ENCODE measurements at places on chromosomes 2 and 18.
A peak's percentile ranks its signal among the peaks of the same experiment; 100 is the strongest.

DNA sequence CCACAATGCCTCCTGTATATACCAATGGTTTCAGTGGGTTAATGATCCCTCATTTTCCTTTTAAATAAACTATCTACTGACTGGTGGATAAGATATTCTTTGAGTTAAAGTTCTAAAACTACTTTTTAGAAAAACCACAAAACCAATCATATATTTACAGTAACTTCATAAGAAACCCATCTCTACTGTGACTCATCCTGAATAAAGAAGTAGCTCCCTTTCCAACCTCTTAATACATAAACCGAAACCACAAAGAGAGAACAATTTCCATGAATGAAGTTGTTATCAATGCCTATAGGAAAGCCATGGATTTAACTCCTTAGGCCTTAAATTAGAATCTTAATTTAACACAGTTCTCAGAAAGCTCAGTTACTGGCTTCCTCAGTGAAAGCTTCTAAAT lies 227.0 kb upstream of the SMAD7 start:
- no peak for DNase-seq

GRCh38 chr2:206275312-206276055 lies 1.0 kb downstream of the ZDBF2 start:
- peak; percentile 14 for DNase-seq

- DNase-seq, result no peak
These were observed 58.4 kb upstream of the DNMT3A start for GRCh38 chr2:25400169-25400568.

GRCh38 chr2:188984065-188984491 lies 9.9 kb downstream of the COL3A1 start:
- no peak for DNase-seq

GRCh38 chr2:224925061-224925809 lies 117.0 kb downstream of the DOCK10 start:
- no peak for DNase-seq

GRCh38 chr2:127490283-127490682 lies 36.0 kb downstream of the IWS1 start:
- no peak for DNase-seq

- no peak for DNase-seq
These were observed 18.5 kb downstream of the B3GNT7 start for GRCh38 chr2:231413921-231414476.

DNA sequence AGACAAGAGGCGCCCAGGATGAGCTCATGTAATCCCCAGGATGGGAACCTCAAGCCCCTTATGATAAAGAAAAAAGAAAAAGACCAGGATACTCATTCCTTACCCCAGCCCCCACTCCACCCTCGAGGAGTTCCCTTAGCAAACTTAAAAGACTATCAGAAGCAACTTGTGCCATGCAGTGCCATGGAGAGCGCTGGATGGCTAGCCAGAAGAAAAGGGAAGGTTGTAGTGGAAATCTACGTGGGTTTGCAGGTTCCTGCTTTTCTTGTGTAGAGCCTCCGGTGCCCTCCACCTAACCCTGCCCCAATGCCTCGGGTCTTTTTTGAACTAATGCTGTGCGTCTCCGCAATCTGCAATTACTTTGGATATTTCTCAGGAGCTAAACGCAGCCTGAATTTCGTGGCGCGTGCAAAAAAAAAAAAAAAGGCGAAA lies 16.2 kb upstream of the BCL11A start:
- DNase-seq, result no peak

GRCh38 chr2:218393750-218394290 lies 5.8 kb upstream of the CTDSP1 start:
- no peak for DNase-seq

DNA sequence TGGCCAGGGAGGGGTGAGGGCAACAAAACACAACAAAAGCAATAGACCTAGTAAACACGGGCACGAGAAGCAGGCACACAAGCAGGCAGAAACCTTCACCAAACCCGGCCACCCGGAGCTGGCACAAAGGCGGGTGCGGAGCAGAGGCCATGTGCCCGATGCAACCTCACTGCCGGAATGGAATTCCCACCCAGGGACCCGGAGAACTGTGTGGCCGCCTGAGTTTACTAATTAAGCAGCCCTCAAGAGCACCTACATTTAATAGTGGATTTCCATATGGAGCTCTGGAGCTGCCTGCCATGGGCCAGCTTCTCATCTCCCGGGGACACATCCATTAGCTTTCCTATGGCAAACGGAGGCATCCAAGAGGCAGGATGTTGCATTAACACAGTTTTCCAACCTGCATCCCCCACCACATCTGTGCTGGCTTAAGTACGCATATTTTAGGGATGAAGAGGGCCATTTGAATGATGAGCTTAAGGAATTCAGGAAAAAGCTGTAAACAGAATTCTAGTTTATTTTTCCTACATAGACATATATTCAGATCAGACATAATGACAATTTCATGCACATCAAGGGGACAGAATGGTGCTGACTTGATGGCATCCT lies 104.5 kb upstream of the SMIM21 start:
- no peak for DNase-seq

DNA sequence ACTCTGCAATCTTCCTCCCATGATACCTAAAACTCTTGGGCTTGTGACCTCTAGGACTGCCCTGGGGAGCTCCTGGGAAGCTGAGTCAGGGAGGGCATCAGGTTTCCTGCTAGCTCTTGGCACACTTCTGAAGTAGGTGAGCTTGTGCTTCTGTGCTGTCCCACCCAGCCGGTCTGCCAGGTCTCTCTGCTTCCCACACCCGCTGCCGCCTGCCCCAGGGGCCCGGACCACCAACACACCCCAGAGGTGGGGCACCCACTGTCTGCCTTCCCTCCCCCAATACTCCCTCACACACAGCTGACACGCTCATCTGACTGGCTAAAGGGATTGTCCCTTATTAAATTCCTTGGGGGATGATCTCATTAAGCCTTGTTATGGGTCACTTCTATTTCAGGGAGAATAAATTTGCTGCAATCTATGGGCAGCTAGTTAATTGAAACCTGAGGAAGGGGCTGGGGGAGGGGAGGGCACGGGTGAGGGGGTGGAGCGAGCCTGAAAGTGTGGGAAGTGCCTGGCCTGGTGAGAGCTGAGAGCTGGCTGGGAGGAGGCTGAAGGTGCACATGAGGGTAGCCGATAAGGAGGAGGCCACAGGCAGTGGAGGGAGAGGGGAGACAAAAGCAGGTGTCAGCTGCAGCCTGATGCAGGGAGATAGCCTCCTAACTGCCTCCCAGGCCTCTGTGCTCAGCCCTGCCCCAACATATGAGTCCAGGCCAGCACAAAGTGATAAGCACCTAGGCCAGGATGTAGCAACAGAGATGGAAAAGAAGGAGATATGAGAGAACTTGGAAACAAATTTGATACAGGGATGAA lies 48.8 kb downstream of the HAUS1 start:
- no peak for DNase-seq

DNA sequence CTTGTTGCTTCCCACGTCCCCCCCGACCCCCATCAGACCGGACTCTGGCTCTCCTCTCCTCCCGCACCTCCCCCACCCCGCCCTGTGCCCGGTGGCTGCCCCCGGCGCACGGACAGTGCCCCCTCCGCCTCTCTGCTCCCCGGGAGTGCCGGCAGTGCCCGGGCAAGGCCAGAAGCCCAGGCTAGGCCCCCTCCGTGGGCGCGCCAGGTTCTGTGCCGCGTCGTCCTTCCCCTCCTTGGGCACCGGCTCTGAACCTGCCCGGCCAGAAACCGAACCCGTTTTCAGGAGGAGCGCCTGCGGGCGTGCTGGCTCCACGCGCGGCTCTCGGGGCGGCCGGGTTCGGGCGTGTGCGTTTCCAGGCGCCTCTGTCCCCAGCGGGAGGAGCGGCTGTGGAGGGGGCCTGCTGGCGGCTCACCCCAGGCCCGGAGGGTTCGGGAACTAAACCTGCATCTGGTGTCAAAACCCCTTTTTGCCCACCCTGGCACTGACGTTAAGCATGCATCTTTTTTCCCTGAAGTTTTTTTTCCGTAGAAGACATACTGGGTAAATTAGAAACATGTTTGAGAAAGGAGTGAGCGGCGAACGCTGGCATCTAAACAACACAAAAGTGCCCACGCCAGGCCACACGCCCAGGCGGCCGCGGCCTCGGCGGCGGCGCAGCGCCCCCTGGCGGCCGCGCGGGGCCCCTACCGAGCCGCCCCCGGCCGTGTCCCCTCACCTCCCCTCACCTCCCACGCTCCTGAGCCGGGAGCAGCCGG lies 123.9 kb upstream of the SLC1A4 start:
- peak; percentile 49 for DNase-seq

GRCh38 chr2:12688091-12688490 lies 28.6 kb upstream of the TRIB2 start:
- no peak for DNase-seq

GRCh38 chr2:121999264-121999663 lies 243.8 kb downstream of the TSN start:
- DNase-seq, result no peak
